Uterus (tissue), 4 donors: ENCODE measurements at places on chromosomes 1 and 21.
A peak's percentile ranks its signal among the peaks of the same experiment; 100 is the strongest.

GRCh38 chr1:43990271-43991199, 864 bp upstream of the CCDC24 start:
- DNase-seq = no peak

- DNase-seq = no peak
Observed at GRCh38 chr21:45811136-45811535, 167.6 kb downstream of the PCBP3 start.

DNA sequence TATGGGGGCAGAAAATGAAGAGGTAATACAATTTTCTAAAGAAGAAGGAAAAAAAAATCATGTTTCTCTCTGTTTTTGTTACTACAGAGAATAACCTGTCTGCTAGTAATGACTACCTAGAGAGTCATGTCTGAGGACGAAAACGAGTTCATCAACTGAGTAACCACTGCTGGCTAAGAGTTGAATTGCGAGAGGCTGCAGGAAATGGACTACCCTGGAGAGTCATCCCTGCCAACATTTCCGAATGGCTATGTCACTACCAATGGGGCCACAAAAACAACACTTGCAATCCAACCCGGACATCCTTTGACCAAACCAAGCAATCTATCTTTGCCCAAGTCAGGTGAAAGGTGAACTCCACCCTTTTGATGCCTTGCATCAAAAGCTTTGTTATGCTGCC, 120.6 kb downstream of the FCRL5 start:
- no peak for DNase-seq

DNA sequence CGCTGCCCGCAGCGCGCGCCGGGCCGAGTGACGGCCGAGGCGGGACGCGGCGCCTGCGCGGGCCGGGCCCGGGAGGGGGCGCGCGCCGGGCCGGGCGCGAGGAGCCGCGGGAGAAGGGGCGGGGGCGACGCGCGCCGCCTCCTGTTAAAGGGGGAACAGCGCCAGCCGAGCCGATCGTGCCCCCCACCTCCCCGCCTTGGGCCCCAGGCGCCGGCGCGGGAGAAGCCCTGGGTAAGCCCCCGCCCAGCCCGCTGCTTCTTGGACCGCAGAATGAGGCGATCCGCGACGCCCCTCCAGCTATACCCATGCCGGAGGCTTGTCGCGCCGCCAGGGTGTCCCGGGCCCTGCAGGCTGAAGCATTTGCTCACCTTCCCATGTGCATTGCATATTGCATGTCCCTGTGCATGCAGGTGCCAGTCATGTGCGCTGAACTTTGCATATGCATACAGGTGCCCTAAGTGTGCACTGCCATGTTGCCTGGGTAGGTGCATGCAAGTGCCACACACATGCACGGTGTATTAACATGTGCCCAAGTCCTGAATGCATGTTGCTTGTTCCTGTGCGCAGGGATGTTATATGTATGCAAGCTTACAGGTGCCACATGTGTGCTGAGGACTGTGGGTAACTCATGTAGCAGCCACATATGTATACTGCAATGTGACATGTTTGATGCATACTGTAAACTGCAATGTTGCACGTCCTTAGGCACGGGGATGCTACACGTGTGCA, at the start of gene ADGRB2:
TSS of gene ADGRB2 (minus strand) at position 29 of the 729 bp plus-strand sequence. CDS start 7,119 bp downstream, outside the sequence.
- DNase-seq = no peak

DNA sequence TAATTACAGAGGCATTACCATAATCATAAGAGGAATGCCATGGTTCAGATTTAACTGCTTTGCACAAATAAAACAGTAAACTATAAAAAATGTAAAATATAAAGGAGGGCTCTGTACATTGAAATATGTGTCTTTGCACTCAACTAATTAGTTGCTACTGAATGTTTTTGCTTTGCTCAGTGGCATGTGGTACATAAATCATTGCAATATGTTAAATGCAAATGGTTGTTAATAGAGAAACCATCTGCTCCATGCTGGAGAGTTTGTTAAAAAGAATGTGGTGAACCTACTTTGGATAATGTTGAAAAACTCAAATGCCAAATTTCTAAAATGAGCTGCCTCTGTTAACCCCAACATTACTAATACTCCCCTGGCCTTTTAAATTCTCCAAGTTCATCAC, 201.5 kb downstream of the NTNG1 start:
- DNase-seq = no peak

DNA sequence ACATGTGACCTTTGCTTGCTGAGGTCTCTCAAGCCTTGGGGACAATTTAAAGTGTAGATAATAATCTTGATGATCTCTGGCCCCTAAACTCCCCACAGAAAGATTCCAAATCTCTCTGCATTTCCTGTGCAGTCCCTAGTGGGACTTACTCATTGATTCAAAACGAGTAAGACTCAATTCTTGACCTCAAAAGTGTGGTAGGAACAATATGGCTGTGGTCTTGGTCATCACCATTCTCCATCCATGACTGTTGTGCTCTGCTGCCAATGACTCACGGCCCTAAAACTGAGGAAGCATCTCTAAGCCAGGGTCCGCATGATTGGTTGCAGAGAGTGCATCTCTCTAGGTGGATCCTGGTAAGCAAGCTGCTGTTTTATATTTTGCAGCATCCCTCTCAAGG, 268.0 kb downstream of the PTGER3 start:
- DNase-seq = no peak

DNA sequence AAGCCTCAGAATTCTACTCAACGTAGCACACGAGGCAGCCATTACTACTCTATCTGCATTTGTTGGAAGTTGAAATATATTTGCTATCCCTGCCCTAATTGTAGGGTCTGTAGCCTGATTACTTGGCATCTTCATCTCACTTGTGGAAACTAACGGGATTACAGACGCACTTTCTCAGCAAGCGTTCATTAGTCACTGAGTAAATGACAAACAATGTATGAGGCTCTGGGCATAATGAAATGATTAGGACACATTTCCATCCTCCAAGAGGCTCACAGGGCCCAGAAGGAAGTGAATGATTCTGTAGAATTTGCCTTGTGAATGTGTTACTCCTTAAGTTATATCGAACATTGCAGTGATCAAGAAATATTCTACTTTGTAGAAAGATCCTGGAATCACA, 78.1 kb downstream of the KIF26B start:
- DNase-seq = no peak

DNA sequence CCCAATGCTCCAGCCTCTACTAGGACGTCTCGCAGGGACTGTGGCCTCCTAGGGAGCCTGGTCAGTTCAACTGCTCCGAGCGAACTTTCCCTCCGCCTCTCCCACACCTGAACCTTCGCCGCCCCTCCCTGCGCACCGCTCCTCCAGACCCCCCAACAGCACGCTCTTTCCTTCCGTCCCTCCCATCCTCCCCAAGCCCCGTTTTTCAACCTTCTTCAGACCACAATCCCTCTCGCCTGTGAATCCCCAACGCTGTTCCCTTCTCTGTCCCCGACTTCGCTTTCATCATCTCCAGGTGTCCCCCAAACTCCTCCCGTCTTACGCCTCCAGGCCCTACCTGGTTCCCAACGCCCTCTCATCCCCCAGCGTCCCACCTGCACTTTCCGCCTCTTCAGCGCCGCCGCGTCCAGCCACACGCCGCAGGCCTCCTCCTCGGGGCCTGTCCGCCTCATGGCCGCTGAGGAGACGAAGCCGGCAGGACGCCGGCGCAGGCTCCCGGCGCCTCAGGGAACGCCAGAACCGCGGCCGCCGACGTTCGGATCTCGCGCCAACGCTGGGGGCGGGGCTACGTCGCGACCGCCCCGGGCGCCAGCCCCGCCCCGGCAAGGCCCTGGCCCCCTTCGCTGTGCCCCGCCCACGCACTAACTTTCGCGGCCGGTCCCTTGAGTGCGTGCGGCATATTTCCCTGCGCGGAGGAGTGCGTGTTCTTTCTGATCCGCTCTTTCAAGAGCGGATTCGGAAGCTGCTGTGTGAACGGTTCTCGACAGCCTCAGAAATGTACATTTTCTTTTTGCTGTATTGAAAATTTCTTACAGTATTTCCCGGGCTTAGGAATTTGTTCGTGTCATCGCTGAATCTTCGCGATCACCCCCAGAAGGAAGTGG, at the start of gene AUNIP:
TSS of gene AUNIP (minus strand) at position 552 of the 884 bp plus-strand sequence. CDS start at position 452, 100 bp downstream.
- DNase-seq = peak; percentile 88

- DNase-seq = no peak
Observed at GRCh38 chr1:80607064-80607463, 1193.7 kb upstream of the ADGRL2 start.

DNA sequence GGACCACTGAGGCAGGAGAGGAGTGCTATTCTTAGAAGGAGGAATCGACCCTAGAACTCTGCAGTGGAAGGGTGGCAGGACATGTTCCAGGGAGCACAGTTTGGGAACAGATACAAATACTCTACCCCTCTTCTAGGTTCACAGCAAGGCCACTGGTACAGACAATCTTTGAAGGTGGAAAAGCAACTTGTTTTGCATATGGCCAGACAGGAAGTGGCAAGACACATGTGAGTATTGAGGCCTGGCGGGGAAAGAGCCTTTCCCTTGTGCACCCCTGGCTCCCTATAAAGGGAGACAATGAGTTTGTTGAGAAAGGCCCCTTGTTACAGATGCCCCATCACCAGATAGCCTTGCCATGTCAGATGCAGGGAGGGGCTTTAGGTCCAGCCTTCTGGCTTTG, 17.8 kb downstream of the KIF2C start:
- DNase-seq = no peak

DNA sequence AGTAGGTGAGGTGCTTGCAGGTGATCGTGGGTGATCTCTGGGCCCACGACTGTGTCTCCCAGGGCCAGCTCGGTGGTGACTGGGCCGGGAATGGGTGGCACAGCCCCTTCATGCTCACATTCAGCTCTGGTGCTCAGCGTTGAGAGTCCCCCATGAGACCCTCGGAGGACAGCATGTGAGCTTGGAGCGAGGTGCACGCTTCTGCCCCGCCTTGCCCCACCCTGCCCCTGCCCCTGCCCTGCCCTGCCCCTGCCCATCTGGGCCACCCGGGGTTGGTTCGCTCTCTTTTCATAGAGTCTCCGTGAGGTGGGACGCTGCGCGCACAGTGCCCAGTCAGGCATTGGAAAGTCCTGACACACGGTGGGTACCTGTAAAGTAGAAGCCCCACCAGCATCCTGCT, 75.3 kb upstream of the ACTL8 start:
- DNase-seq = no peak

DNA sequence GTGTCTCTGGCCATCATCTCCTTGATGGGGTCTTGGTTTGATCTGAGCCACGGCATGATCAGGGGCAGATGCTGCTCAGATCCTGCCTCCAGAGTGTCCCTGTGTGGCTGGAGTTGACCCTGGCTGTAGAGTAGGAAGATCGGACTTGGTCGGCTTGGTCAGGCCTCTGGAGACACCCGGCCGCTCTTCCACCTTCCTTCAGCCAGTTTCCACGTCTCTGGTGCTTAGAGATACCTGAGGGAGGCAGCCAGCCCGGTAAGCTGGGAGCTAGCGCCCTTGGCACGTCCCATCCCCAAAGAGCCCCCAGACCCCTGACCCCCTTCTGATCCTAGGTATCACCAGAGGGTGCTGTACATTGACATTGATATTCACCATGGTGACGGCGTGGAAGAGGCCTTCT, 8.8 kb downstream of the MARCKSL1 start:
- DNase-seq = no peak

DNA sequence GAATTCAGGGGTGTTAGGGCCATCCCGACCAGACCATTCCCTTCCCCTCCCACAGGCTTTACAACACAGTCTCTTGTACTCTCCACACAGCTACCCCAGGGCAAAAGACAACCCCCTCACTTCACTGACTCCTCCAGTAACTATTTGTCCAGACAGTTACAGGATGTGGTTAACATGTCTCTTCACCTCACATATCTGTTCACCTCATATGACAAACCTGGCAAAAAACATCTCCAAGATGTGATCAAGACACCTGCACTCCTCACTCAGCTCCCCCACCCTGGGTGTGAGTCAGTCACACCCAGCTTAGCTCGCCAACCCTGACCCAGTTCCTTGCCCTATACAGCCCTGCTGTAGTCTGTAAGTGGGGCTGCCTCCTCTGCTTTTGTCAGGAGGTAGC, 490.5 kb upstream of the CHRM3 start:
- DNase-seq = no peak

GRCh38 chr1:93440706-93441105, 7.2 kb upstream of the FNBP1L start:
- no peak for DNase-seq

DNA sequence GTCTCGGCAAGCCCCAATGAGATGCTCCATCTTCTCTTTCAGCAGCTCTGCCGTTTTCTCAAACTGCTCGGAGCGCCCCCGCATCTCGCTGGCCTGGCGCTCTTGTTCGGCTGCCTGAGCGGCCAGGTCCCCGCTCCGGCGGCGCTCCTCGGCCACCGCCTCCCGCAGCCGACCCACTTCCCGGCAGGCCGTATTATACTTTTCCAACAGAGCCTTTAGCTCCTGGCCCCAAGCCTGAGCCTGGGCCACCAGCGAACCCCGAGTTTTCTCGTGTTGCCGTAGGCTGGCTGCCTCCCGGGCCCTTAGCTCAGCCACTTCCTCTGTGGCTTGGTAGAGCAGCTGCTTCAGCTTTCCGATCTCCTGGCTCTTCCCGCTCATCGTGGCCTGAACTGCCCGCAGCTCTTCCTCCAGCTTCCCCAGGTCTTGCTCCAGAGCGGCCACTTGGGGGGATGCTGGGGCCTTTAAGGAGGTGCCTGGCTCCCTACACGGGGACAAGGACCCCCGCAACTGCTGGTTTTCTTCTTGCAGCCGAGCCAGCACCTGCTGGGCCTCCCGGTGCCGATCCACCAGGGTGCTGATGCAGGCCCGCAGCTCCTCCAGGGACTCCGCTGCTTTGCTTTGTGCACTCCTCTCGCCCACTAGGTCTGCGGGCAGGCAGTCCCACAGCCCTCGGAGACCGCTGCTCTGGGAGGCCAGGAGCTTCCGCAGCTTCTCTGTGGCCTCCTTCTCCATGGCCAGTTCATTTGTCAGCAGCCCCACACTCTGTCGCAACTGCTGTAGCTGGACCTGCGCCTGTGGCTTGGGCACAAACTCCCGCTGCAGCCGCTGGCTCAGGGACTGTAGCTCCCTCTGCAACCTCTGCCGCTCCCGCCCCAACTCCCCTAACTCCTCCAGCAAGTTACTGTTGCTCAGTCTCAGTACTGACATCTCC, 13.4 kb upstream of the PIAS3 start:
- peak; percentile 77 for DNase-seq
